ENCODE measurements at places on chromosomes 7 and 10. TPM values are rescaled to one million over a fixed set of nuclear protein-coding genes. Genes with fewer than 3 reads are reported as not detected.

The NAT16 gene
- 2.1 TPM for total RNA-seq

The FEZF1 gene
- 12.2 TPM for total RNA-seq

The GPR85 gene
- 106 TPM for total RNA-seq

The DYNC1I1 gene
- 51.2 TPM for total RNA-seq

The NKX1-2 gene
- 1.8 TPM for total RNA-seq

The BRAF gene
- 87.4 TPM for total RNA-seq

The GNGT1 gene
- not detected for total RNA-seq

The CAV2 gene
- total RNA-seq: 12.2 TPM

The SPDYE16 gene
- 0.23 TPM for total RNA-seq

The VSTM4 gene
- 7.8 TPM for total RNA-seq

The MPP7 gene
- 7.6 TPM for total RNA-seq

The IL2RA gene
- not detected for total RNA-seq

The ALDH18A1 gene
- total RNA-seq: 39.9 TPM

The EPO gene
- not detected for total RNA-seq

The OR2A1 gene
- not detected for total RNA-seq

The EVX1 gene
- not detected for total RNA-seq

The CPN1 gene
- total RNA-seq: not detected

The PLA2G12B gene
- total RNA-seq: not detected

The GFRA1 gene
- total RNA-seq: 42.7 TPM

The GIMAP8 gene
- 2.8 TPM for total RNA-seq

The LEP gene
- not detected for total RNA-seq

The LIPF gene
- total RNA-seq: not detected

The OR6B1 gene
- total RNA-seq: not detected

The TSPAN12 gene
- 16.8 TPM for total RNA-seq

The FAM221A gene
- total RNA-seq: 14.5 TPM

The CLRN3 gene
- not detected for total RNA-seq

The SLC18A3 gene
- total RNA-seq: 2.8 TPM

The AIFM2 gene
- 3.9 TPM for total RNA-seq

The OGDHL gene
- 23.1 TPM for total RNA-seq

The MYH16 gene
- total RNA-seq: not detected

The CAMK2B gene
- 112 TPM for total RNA-seq

The PRRT4 gene
- 7.2 TPM for total RNA-seq

The MBLAC1 gene
- total RNA-seq: 5.3 TPM

The KEL gene
- 2.5 TPM for total RNA-seq

The AMPH gene
- total RNA-seq: 61.6 TPM

The TACR2 gene
- total RNA-seq: 1.2 TPM

The UCMA gene
- total RNA-seq: not detected

The SPDYE18 gene
- total RNA-seq: not detected

Data from diencephalon (tissue), 1 donor.